ENCODE measurements at places on chromosomes 16 and 17.

DNA sequence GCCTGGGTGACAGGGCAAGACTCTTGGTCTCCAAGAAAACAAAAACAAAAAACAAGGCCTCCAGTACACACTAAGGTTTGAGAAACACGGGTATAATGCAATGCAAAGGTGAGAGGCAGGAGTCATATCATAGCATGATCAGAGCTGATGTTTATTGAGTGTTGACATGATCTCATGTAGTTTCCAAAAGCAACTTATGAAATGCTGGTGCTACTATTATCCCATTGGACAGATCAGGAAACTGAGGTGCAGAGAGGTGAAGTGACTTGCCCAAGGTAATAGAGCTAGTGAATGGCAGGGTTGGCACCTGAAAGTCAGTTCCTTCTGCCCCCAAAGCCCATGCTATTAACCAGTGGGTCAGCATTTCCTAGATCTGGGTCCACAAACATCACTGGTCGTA, 3.1 kb upstream of the NPIPB7 start:
- no peak for DNase-seq

DNA sequence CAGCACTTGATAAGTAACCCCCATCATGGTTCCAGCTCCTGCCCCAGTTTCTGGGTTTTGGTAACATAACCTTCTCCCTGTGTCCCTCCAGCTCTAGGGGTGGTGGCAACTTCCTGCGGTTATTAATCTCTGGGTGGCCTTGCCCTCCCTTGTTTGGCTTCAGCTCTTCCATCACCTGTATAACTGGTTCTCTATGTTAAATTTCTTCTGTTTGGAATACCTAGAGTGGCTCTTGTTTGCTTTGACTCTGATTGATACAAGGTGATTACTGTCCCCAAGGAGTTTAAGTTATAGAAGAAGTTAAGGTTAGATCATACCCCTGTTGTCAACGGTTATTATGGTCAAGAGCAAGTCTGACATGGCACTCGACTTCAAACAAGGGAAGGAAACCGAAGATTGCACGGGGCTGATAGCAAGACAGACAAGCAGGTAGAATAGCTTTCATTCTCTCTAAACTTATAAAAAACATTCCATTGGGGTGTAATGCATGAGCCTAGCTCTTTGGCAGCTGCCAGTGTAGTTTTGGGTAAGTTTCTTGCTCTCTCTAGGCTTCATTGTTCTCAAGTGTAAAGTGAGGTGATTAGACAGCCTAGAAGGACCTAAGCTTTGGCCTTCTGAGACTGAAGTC, 11.0 kb upstream of the CCR7 start:
- DNase-seq: no peak

DNA sequence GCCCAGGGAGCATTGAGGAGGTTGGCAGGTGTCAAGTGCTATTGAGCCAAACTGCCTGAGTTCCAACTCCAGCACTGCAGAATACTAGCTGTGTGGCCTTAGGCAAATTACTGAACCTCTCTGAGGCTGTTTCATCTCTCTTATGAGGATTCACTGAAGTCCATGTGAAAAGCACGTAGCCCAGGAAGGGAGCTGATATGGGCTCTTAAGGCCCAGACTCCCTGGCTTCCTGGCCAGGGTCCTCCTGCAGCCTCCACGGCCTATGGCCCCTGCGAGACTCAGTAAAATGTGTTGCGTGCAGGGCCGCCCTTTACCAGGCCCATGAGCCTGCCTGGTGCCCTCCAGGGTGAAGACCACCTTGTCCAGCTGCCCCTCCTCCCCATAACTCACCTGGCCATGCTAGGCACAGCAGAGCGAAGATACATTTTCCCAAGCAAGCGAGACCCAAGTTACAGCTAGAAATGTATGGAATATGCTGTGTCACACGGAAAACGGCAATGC, 133.7 kb upstream of the TNRC6C start:
- no peak for DNase-seq

- DNase-seq: peak; percentile 69
These were observed 2.1 kb upstream of the MMP2 start for GRCh38 chr16:55476625-55477533.

DNA sequence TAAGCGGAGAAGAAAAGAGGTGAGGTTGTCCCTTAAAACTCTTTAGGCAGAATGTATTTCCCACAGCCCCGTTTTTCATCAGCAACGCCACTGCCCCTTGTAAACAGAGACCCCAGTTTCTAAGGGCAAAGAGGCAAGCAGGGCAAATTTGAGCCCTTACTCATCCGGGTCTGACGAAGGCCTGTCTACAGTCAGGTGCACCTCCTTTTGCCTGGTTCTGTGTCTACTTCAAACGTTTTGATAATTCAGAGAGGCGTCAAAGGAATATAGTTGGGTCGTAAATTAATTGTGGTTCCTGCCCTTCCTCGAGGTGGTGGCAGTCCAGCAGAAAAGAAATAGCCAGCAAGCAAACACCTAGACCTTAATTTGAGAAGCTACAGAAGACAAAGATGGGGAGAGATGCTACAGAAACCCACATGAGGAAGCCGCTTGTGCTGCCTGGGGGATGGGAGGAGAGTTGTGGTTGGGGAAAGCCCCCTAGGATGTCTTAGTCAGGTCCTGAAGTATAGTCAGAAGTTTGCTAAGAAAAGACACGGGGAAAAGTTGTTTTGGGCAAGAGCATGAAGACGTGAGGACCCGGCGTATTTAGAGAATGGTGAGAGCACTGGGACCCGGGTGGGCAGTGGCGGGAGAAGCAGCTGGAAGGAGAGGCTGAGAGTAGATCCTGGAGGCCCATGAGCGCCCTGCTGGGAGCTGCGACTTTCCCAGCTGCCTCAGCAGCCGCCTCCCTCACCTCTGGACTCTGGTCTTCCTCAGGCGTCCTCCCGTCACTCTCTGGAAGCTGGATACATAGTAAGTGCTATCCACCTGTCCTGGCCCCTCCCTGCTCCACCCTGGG, 2.4 kb downstream of the FBRS start:
- no peak for DNase-seq

DNA sequence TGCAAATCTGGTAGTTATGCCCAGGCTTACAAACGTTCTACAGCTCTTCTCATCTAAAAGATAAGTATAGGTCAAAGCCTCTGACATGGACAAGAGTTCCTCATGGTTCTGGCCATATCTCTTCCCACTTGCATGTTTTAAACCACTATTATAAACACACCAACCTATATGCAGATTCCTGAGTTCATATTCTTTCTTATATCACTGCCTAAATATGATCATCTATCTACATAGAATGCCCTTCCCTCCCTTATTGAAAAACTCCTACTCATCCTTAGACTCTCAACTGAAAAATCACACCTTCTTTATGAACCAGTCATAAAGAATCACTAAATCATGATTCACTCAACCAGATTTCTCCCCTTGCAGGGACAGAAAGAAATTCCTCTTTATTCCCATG, 128.2 kb downstream of the CEP112 start:
- no peak for DNase-seq

GRCh38 chr17:76585649-76586593, at the start of gene ST6GALNAC2:
TSS of gene ST6GALNAC2 (minus strand) at chr17:76585860. CDS start at chr17:76585808, 52 bp downstream.
- DNase-seq: peak; percentile 29

DNA sequence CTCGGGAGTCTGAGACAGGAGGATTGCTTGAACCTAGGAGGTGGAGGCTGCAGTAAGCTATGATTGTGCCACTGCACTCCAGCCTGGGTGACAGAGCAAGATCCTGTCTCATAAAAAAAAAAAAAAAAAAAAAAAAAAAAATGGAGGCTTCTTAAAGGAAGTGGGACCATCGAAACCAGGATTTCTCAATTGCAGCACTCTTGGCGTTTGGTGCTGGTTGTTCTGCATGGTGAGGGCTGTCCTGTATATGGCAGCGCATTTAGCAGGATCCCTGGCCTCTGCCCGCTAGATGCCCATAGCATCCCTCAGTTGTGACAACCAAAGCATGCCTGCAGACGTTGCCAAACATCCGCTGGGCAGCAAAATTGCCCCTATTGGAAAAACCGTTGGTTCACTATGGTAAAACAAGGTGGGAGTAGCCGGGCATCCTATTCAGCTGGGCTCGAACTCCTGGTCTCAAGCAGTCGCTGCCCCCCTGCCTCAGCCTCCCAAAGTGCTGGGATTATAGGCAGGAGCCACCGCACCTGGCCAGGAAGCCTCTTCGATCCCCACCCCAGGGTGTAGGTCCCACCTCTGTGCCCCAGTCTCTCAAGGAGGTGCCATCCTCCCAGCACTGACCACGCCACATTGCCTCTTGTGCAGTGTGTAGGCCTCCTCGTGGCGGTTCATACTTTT, 6.5 kb upstream of the NPIPB7 start:
- no peak for DNase-seq

Measured in AG10803 (cell line).